Fibroblast of skin of left biceps (primary cell): ENCODE measurements at places on chromosomes 3 and 15.

GRCh38 chr3:70315021-70315420 lies 2.6 kb upstream of the MDFIC2 start:
- no peak for DNase-seq

DNA sequence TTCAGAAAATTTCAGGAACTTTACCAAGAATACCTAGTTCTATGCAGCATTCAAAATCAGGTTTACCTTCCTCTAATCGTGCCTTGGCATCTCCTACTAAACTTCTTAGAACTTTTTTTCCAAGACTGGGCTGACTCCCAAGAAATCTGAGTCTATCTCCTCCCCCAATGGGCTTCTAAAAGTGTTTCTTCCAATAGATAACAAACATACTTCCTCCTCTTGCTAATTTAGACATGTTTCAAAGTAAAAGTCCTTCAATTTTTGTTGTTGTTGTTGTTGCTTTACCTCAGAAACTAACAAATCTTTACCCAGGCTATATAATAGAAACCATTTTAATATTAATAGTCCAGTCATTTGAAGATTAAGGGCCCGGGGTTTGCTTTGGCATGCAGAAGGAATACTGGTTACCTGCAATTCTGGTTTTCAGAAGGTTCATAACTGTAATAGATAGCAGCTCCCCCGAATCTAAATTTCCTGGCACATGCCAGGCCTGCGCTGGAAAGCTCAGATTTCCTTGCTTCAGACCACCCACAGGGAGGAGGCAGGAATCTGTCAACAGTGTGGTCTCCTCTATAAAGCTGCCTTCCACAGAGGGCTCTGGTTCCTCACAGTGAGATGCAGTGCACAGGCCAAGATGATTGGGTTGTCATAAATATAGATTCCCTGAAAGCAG lies 188.7 kb downstream of the THRB start:
- DNase-seq = no peak

- no peak for DNase-seq
These were observed 200.1 kb upstream of the PROK2 start for GRCh38 chr3:71984843-71985613.

DNA sequence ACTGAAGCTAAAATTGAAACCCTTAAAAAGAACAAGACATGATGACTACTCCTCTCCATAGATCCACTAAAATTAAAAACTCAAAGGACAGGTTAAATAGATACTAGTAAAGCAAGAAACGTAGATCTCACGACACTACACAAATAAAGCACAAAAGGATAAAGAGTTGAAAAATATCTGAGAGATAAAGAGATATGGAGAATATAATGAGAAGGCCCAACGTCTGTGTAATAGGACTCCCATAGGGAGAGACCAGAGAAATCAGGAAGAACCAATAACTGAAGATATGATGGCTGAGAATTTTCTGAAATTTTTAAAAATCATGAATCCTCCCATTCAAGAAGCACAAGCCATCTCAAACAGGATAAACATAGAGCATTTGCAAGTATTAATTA lies 45.6 kb upstream of the PRICKLE2 start:
- no peak for DNase-seq

DNA sequence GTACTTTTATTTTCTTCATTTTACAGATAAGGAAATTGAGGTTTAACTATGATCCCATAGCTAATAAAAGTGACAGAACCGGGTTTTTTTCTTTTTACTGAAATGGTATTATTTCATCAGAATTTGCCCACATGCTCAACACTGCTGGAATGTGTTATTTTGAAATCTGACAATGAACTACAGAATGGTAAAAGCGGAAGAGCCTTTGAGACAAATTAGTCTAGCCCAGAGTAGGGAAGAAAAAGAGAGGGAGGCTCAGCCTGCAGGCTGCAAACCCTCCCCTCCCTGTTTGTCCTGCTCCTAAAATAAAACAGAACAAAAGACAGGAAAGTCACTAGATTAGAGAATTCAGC lies 100.3 kb upstream of the LIPC start:
- peak; percentile 56 for DNase-seq

GRCh38 chr3:194046995-194047645 lies 88.8 kb upstream of the HES1 start:
- DNase-seq = no peak

GRCh38 chr15:65819563-65819960 lies 27.5 kb upstream of the DENND4A start:
- DNase-seq = no peak

DNA sequence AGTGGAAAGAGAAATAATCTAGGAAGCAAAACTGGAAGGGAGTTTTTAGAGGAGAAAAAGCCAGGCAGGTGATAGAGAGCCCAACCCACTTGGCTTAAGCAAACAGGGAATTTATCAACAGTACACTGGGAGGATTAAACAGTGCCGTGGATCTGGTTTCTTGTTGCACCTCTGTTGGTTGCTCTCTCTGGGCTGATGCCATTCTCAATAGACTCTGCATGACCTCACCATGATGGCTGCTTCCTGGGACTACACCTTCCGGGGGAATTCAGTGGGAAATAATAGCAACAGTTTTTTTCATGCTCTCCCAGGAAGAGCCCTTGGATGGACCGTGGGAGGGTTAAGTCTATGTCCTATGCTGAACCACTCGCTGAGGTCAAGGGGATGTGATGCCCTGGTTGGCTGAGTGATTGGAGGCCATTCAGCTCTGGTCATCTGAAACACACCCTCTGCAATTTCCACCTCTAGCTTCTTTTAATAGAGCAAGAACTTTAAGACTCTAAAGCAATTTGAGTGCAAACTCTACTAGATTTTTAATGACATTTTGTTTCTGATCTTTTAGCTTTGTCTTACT lies 74.2 kb downstream of the EPHB1 start:
- no peak for DNase-seq

DNA sequence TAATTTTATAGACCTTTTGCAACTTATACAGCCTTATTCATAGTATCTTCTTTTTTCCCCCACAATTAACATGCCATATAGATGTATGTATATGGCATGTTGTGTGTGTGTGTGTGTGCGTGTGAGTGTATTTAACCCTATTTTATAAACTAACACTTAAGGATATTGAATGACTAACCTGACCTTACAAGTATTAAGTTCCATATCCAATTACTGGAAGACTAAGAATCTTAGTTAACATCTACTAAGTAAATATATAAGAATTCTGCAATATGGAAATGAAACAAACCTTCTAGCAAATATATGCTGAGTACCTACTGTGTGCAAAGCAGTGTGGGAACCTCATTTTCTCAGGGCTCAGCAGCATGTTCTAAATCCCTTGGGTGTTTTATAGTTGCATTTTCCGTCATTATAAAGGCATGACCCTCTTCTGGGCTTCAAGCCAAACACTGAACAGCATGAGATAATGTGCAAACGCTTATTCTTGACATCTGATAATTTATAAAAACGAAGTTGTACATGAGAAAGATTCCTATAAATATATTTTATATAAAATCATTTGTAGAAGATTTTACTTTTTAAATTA lies 105.5 kb downstream of the NLGN1 start:
- DNase-seq = peak; percentile 31

DNA sequence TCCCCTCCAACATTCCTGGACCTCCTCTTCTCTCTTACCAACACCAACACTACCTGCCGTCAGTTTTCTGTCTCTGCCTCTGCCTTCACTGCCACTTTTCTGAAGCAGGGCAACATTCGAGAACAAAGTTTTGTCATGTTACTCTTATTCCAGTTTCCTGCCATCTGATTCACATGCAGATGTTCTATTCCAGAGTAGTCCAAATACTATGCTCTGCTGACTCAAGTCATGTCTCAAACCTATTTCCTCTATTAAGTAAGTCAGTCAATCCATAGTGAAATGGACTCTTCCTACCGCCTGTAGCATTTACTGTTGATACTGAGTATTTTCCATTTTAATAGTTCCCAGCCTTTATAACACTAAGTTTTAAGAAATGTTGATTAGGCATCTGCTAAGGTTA lies 43.4 kb downstream of the ESYT3 start:
- DNase-seq = no peak

DNA sequence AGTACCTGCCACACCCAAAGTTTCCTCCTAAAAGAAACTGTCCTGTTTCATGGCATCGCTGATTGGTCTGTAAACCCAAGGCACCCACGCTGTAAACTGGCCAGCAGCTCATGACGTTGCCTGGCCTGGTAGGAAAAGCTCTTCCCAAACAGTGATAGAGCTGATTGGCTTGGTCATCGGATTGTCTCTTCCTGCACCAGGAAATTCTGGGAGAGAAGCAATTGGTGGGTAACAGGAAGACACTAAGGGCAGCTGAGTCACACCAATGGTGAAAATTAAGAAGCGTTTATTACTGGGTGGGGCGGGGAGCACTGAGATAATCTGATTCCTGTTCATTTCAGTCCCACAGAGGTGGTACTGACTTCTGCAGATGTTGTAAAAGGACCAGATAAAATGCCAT lies 31.0 kb downstream of the KLHL6 start:
- no peak for DNase-seq

- DNase-seq = no peak
These were observed 41.8 kb downstream of the IFT122 start for GRCh38 chr3:129481766-129482332.

DNA sequence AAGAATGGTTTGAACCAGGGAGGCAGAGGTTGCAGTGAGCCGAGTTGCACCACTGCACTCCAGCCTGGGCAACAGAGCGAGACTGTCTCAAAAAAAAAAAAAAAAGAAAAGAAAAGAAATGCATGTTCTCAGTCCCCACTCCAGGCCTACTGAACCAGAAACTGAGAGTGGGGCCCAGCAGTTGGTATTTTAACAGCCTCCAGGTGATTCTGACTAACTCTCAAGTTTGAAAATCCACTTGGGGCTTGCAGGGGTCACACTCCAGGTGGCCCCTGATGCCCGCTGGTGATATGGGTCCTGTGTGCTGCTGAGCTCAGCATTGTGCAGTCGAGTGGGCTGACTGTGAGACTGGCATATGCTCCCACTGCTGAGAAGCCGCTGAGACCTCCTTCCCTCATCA lies 133.7 kb upstream of the C2CD4B start:
- DNase-seq = no peak
